ENCODE measurements at places on chromosomes 11 and 22. TPM values are rescaled to one million over a fixed set of nuclear protein-coding genes. Genes with fewer than 3 reads are reported as not detected.

DNA sequence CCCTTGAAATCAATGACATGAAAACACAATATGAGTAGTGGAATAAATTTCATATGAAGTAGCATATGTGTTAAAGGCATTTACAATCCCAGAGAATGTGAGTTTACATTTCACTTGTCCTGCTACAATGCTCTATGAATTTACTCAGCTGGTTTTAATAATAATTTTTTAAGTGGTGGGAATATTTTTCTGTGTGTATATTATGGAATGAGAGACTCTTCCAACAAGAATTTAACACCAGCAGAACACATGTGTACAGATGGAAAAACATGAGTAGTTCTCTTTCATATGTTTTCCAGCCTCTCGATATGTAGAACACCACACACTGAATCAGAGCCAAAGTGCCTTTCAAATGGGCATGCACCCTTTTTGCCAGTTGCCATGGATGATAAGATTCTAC is 170.4 kb downstream of the MAML2 start:
- DNase-seq = no peak

- no peak for DNase-seq
Measured at GRCh38 chr11:125968354-125968753, 22.5 kb downstream of the VSIG10L2 start.

Gene DTX4
- 1.9 TPM for total RNA-seq

- DNase-seq = no peak
Measured at GRCh38 chr11:102431404-102431803, 21.2 kb downstream of the TMEM123 start.

GRCh38 chr11:109422870-109423465 is 978 bp downstream of the C11orf87 start:
- DNase-seq = peak; percentile 39

DNA sequence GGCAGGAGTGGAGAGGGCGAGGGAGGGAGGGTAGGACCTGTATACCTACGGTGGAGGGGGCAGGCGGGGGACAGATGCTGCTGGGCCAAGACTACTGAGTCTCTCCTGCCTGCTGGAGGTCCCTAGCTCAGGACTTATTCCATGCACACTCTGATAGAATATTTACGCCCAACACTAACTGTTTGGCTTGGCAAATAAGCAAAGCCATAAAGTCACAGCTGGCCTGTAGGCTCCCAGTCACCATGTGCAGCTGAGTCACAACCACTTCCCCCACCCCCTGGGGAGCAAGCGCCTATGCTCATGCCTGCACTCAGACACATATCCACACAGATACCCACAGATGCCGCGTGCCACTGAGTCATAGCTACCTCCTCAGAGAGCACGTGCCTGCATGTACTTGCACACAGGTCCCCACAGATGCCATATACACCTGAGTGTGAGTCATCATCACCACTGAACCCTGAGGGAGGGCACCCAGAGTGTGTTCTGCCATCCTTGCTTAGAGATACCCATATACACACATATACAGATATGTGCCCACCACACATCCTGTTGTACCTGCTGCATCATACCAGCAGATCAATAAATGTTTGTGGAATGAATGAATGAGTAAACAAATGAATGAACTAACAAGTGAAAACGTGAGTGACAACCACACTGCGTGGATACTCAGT is 95.8 kb downstream of the SWAP70 start:
- peak; percentile 92 for DNase-seq

DNA sequence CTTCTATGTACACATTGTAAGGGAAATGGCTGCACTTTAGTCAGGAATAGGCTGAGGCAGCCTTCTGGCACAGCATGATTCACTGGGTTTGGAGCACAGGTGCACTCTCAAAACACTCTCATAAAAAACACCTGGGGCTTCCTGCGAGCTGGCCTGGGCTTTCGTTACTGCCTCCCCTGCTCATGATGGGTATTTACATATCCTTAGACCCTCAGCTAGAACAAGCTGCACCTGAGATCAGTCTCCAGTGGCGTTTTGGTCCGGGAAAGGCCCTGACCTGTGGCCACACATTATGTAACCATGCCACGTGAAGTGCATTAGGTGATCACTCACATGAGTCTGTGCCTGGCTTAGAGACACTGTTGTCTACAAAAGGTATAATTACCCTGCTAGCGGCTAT is 321.7 kb downstream of the TMEM135 start:
- no peak for DNase-seq

DNA sequence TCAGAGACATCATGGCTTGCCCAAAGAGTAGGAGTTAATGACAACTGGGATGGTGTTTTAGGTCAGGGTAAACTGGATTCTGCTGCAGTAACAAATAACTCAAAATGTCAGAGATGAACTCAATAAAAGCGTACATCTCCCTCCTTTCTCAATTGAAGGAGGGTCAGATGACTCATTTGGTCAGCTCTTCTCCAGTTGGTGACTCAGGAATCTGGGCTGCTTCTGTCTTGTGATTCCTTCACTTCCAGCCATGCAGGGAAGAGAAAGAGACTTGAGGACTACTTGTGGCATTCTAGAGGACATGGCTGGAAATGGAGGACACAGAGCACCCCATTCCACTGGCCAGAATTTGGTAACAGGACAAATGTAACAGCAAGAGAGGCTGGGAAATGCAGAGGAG is 3.2 kb upstream of the SYT13 start:
- no peak for DNase-seq

DNA sequence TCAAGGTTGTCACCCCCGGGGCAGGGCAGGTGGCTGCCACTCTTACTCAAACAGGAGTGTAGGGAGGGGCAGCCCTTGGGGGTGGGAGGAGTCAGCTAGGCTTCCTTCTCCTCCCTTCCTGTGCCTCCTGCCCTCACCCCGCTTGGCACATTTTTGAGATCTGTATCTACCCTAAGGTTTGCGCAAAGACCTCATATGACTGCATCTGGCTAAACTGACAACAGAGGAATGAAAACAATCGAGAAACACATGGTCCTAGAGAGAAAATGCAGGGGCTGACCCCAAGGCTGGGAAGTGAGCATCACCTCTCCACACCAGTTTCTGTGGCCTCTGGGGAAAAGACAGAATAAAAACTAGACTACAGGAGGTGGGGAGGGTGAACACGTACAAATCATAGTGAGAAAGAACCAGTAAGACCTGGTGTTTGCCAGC is 28.1 kb downstream of the IGSF9B start:
- DNase-seq = no peak

GRCh38 chr11:11969380-11970215 is 38.8 kb downstream of the DKK3 start:
- DNase-seq = no peak

Gene ARL14EP
- 85.9 TPM for total RNA-seq

GRCh38 chr11:114562166-114562916 is 2.7 kb upstream of the NXPE1 start:
- peak; percentile 31 for DNase-seq

DNA sequence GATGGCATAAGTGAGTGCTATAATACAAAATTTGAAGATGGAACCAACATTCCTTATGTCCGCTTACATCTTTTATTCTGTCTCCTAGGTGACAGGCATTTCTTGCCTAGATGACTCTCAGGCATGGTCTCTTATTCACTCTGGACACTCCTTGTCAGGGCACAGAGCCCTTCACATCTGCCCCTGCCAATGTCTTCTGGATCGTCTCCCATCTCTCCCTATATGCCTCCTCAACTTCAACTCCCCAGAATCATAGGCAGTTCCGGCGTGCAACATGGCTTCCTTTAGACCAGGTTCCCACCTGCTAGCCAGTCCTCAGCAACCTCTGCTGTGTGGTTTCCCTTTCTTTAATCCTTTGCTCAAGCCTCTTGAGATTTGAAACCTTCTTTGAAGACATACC is 300.9 kb downstream of the TENM4 start:
- DNase-seq = no peak

DNA sequence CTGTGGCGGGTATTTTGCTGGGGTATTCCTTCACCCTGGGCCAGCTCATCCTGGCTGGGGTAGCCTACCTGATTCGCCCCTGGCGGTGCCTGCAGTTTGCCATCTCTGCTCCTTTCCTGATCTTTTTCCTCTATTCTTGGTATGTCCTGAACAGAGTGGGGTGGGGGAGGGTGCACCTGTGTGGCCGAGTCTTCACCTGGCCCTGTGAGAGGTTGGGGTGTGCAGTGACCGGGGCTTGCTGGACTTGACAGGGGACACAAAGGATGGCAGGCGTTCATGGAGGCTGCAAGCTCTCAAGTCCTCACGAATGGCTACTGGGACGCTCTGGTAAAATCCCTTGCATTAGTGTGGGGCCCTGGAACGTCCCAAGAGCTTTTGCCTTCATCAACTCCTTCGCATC is 39.3 kb downstream of the CAPN1 start:
- no peak for DNase-seq

- DNase-seq = no peak
Measured at GRCh38 chr11:1111545-1112212, 37.0 kb downstream of the MUC2 start.

DNA sequence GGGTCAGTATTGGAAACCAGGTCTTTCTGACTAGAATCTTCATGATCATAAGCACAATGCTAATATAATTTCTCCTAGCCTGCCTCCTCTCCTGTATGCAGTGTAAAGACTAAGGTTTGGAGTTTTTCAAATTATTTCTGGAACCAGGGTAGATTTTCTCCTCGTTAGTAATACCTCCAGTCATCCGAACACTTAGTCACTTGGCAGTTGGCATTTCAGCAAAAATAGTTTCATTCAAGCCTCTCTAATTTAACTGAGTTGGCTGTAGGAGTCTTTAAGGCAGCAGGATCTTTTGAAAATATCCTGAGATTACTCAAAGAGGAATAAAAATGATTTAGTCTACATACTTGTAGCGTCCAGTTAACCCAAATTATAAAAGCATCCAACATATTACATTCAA is 6.3 kb downstream of the TYR start:
- DNase-seq = no peak

GRCh38 chr11:29305456-29306232 is 711.2 kb downstream of the KCNA4 start:
- DNase-seq = no peak

- DNase-seq = no peak
Measured at GRCh38 chr22:46646531-46647215, 26.5 kb downstream of the GRAMD4 start.

GRCh38 chr22:45402466-45402985 is 10.9 kb downstream of the SMC1B start:
- DNase-seq = no peak

DNA sequence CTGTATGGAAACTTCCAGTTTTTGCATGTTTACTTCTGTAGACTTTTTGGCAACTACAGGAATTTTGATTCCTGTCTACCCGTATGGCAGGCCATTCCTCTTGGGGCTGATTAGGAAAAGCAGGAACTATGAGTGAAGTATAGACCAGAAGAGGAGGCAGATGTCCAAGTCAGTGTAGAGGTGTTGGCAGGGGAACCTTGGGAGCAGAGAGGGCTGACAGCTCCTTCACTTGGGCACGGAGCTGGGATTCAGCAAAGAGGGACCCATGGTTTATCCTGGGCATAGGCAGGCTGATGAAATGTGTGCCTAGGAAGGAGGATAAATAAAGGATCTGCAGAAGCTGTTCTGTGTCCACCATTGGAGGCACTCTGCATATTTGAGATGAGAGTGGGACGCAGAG is 33.1 kb downstream of the TREH start:
- DNase-seq = no peak

GRCh38 chr11:14254533-14255237 is 104.3 kb downstream of the RRAS2 start:
- no peak for DNase-seq

GRCh38 chr11:128595221-128595620 is 7.9 kb upstream of the ETS1 start:
- DNase-seq = peak; percentile 41

Data from A673 (cell line).